D341Med (cell line): ENCODE measurements at places on chromosomes 6 and 20.

GRCh38 chr6:111997078-111997852, 56.6 kb upstream of the CCN6 start:
- peak; percentile 89 for DNase-seq

- peak; percentile 24 for DNase-seq
Measured at GRCh38 chr6:79737172-79737571, 106.0 kb downstream of the SH3BGRL2 start.

DNA sequence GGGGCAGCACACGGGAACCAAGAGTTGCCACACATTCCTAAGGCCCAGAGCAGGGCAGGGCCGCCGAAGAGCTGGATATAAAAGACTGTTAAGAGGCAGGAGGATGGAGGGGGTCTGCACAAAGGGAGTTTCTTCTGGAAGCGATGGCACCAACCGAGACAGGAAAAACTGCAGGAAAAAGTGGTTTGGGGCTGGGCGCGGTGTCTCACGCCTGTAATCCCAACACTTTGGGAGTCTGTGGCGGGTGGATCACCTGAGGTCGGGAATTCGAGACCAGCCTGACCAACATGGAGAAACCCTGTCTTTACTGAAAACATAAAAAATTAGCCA, 41.8 kb downstream of the SSR1 start:
- DNase-seq: no peak

DNA sequence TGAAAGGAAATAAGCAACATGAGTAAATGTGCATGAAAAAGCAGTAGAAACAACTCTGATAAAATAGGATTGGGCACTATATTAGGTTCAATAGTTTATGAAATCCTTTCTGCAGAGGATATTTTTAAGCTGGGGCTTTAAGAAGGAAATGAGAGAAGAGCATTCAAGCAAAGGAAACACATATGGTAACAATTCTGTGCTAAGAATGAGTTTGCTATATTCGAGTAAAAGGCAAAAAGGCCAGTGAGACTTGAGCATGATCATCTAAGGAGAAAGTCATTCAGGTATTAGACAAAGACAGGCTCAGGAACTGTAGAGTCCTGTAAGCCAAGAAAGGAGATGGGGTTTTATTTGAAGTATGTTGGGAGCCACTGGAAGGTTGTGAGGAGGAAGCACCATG, 387.1 kb upstream of the FLRT3 start:
- DNase-seq: no peak

GRCh38 chr20:47493175-47493962, 8.3 kb upstream of the NCOA3 start:
- peak; percentile 71 for DNase-seq

DNA sequence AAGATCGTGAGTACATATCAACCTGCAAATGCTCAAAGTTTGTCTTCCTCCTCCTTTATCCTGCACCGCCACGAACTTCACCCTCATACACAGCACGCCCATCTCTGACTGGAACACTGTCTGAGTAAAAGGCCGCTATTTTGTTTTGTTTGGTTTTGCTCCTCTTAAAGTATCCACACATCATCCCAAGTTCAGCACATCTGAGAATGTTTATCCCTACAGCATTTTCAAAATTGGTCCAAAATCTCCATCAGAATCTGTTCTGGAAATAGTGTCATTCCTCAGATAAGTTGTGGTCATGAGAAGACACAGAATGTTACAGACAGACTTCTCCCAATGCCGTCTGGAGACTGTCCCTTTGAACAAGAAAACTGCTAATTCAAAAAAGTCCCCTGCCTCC, 251.6 kb upstream of the ARID1B start:
- no peak for DNase-seq

- DNase-seq: no peak
Measured at GRCh38 chr6:121767211-121767610, 331.8 kb downstream of the GJA1 start.

GRCh38 chr6:28212510-28213212, 12.4 kb upstream of the ZSCAN9 start:
- DNase-seq: peak; percentile 55

DNA sequence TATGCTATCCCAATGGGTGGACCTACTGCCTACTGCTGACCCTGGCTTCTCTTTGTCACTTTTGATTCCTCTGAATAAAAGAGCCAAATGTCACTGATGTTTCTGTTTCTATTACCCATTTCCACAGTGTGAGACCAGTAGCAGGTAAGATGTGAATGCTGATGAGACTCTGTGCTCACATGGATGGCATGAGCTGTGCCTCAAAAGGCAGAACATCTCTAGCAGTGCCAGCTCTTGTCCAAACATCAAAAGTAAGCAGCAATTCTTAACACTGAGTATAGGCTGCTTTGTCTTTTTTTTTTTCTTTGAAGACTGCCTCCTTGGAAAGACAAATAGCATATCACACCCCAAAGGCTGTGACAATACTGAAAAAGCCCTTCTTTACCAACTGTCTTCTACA, 459.2 kb upstream of the RUNX2 start:
- no peak for DNase-seq
